ENCODE measurements at places on chromosomes 6 and 20. TPM values are rescaled to one million over a fixed set of nuclear protein-coding genes. Genes with fewer than 3 reads are reported as not detected.

The SLC24A3 gene
- total RNA-seq = 0.64 TPM

The BACH2 gene
- 0.78 TPM for total RNA-seq

The TLDC2 gene
- total RNA-seq = not detected

The PRDM13 gene
- not detected for total RNA-seq

The PRL gene
- total RNA-seq = not detected

Measured in epithelial cell of alveolus of lung (primary cell).